ENCODE measurements at places on chromosomes 13 and 19. TPM values are rescaled to one million over a fixed set of nuclear protein-coding genes. Genes with fewer than 3 reads are reported as not detected.

GRCh38 chr13:110286833-110287819, 19.8 kb downstream of the COL4A1 start:
- ATAC-seq: no peak

DNA sequence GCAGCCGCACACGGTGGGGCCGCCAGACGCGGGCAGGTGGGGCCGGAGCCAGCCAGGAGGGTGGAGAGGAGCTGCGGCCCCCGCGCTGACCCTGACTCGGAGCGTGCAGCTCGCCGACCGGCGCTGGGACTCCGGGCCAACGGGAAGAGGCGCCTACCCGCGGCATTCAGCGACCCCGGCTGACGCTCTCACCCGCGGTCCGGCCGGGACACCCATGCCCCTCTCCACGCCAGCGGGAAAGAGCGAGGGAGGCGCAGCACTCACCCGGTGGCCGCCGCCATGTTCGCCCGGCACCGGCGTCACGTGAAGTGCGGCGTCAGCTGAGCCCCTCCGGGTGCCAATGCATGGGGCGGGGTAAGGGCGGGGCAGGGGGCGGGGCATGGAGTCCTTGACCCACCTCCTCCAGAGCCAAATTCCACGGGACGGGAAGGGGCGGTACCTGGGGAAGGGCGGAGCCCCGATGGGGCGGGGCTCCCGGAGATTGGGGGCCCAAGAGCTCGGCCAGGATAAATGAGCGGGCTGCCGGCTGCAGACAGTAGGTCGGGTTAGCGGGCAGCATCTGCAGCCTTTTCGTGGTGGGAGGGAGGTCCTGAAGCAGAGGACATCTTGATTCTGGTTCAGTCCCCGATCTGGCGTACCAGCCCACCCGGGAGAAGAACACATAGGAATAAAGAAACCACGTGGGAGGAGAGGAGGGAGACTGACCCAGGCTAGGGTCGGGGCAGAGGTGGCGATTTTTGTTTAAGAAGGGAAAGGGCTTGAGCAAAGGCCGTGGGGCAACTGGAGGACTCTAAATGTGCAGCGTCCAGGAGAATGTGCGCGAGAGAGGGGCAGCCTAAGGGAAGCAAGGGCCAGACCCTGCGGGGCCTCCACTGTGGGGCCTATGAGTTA, at the start of gene PEPD:
TSS of gene PEPD (minus strand) at position 312 of the 891 bp plus-strand sequence. CDS start at position 281, 31 bp downstream.
- ATAC-seq: peak; percentile 95

DNA sequence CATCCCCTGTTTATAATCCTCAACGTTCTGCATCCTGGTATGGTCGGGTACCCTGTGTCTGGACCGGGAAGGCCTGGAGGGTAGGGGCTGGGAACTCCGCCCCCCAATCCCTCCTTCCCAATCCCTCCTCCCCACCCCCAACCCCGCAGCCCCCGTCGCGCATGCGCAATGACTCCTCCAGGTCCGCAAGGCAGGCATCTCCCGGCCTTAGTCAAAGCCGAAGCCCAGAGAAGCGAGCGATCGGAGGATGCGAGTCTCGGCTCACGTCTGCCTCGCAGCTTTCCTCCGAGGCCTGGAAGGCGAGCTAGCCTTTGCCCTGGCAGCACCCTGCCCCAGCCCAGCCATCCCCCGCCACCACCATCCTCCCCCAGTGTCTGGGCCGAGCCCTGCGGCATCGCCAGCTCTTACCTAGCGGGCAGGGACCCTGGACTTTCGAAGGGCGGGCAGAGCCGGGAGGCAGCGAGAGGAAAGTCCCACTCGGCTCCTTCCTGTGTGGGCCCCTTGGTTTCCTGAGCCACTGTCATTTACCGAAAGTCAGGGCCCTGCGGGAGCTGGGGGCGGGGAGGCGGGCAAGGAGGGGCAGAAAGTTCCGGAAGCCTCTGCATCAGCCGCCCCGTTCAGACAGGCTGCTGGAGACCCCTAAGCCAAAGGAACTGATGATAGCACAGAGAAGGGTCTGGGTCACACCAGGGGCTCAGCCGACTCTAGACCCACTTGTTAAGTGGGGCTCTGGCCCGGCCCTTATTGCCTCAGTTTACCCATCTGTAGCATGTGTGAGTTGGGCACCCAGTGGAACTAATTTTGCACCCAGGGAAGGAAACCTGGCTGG, at the start of gene JAK3:
TSS of gene JAK3 (minus strand) at position 445 of the 829 bp plus-strand sequence. CDS start 3,565 bp downstream, outside the sequence.
- ATAC-seq: peak; percentile 36

DNA sequence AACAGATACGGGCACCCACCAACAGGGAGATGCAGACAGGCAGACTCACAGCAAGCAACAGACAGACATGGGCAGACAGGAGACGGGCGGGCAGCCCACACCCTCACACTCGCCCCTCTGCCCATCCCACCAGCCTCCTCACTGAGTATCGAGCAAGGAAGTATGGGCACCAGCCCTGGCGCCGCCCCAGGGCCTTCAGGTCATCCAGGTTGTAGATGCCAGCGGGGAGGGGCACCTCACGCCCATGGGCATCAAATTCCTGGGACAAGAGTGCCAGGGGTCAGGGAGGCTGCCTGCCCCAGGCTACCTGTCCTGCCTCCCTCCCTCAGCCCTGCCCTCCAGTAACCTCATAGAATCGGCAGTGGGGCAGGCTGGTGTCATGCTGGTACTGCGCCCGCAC, 5.7 kb downstream of the ERCC2 start:
- no peak for ATAC-seq

DNA sequence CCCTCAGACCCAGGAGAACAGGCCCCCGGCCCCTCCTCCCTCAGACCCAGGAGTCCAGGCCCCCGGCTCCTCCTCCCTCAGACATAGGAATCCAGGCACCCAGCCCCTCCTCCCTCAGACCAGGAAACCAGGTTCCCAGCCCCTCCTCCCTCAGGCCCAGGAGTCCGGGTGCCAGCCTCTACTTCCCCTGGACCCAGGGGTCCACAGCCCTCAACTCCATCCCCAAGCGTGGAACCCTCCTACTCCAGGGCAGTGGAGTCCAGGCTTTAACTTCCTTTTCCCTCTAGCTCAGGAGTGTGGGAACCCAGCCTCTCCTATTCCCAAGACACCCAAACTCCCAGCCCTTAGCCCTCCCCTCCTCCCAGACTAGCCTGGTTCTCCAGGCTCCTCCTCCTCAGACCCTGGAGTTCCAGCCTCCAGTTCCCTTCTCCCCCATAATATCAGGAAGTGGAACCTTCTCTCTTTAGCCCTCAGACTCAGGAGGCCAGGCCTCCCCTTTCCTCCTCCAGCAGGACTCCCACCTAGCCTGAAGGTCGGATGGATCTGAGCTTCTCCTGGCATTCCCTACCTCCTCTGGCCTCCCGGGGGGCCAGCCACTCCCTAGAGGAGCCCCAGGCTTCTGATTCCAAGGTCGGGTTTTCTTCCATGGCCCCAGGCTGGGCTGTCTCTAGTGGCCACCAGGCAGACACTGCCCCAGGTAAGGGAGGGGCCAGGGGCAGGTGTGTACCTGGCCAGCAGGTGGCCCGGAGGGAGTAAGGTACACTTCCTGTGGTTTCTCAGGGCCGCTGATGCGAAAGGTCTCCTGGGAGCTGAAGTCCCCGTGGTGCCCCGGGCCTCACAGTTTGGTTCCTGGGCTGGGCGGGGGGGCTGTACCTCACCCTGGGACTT, at the start of gene TMC4:
TSS of gene TMC4 (minus strand) at position 690 of the 888 bp plus-strand sequence. CDS start at position 647, 43 bp downstream.
- peak; percentile 91 for ATAC-seq

GRCh38 chr19:4338441-4339355, at the start of gene STAP2:
Gene STAP2 (minus strand): TSS chr19:4338827. CDS start chr19:4338753, 74 bp downstream.
- peak; percentile 65 for ATAC-seq

- no peak for ATAC-seq
These were observed 266.2 kb downstream of the KCTD12 start for GRCh38 chr13:76620036-76620435.

GRCh38 chr13:30802501-30802900, 67.2 kb downstream of the ALOX5AP start:
- ATAC-seq: no peak

GRCh38 chr13:69820180-69820579, 287.4 kb upstream of the ATXN8OS start:
- no peak for ATAC-seq

Gene APOC4
- not detected for total RNA-seq

Gene TJP3
- total RNA-seq: 40.9 TPM

Gene PSPN
- 1.5 TPM for total RNA-seq

Gene ZNF417
- 5.7 TPM for total RNA-seq
